Body of pancreas (tissue), 4 donors: ENCODE measurements at places on chromosomes 11 and 22. TPM values are rescaled to one million over a fixed set of nuclear protein-coding genes. Genes with fewer than 3 reads are reported as not detected.

The PYGM gene
- 4.3 TPM for total RNA-seq

GRCh38 chr11:105429096-105429910 is 180.6 kb upstream of the GRIA4 start:
- no peaks in the 10 kb centered on the region for H3K36me3 ChIP-seq
- H3K4me3 ChIP-seq, result no peak overlapping the region
- H3K27ac ChIP-seq, result no peak overlapping the region
- no peaks in the 10 kb centered on the region for H3K4me1 ChIP-seq

- H3K4me3 ChIP-seq, result no peak overlapping the region
- no peak for DNase-seq
- no peaks in the 10 kb centered on the region for H3K27me3 ChIP-seq
- no peak overlapping the region for H3K27ac ChIP-seq
- no peaks in the 10 kb centered on the region for H3K36me3 ChIP-seq
- H3K4me1 ChIP-seq, result peaks cover 19% of the 10 kb centered on the region
Observed at GRCh38 chr11:75767228-75767572, 1.4 kb upstream of the DGAT2 start.

DNA sequence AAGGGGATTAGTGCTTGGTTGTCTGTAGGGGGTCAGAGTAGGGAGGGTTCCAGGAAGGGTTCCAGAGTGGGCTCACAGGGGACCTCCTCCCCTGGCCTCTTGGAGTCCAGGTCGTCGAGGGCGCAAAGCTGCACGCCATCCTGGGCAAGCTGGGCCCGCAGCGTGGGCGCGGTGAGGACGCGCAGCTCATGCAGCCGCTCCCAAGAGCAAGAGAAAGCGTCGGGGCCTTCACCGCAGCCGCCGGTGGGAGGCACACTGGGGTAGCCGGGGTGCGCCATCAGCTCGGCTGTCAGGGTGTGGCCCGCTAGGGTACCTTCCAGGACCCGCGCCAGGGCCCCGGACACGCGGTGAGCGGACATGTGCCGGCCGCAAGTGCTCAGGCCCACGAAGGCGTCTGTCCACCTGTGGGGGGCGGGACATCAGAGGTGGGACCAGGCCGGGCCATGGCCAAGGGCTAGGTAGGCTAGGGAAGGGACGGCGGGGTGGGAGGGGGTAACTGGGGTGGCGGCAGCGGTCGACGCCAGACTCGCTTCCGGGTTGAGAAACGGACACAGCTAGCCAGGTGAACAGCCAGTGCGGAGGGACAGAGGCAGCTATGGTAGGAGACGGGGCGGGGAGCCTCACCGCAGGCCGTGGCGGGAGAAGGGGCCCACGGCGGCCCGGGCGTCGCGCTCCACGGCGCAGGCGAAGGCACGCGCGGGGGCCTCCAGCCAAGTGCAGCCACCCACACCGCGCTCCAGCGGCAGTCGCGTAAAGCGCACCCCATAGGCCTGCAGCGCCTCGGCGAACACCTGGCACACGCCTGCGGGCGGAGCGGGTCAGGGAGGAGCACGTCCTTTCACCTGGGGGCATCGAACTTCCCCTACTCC is 1.2 kb downstream of the YDJC start:
- peak overlapping the region; percentile 100 for H3K4me3 ChIP-seq
- H3K27ac ChIP-seq, result peak overlapping the region; percentile 94
- no peaks in the 10 kb centered on the region for H3K36me3 ChIP-seq
- peaks cover 34% of the 10 kb centered on the region for H3K4me1 ChIP-seq

- peak overlapping the region; percentile 66 for H3K4me3 ChIP-seq
- peak overlapping the region; percentile 90 for H3K27ac ChIP-seq
- H3K36me3 ChIP-seq, result no peaks in the 10 kb centered on the region
- H3K27me3 ChIP-seq, result no peaks in the 10 kb centered on the region
Observed at GRCh38 chr11:93196816-93197379, 893 bp downstream of the SLC36A4 start.
